Heart right ventricle (tissue), 16 donors: ENCODE measurements at places on chromosomes 16 and 17. TPM values are rescaled to one million over a fixed set of nuclear protein-coding genes. Genes with fewer than 3 reads are reported as not detected.

- no peak for DNase-seq
Observed at GRCh38 chr16:1042866-1043265, 29.7 kb upstream of the SSTR5 start.

LGALS9B gene
- polyA plus RNA-seq: not detected

DNA sequence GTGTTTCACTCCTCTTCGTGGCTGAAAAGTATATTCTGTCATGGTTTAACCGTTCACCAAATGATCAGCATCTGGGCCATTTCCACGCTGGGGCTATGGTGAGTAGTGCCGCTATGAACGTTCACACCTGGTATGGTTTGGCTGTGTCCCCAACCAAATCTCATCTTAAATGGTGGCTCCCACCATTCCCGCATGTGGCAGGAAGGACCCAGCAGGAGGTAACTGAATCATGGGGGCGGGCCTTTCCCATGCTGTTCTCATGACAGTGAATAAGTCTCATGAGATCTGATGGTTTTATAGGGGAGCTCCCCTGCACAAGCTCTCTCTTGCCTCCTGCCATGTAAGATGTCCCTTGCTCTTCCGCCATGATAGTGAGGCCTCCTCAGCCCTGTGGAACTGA, 45.7 kb upstream of the ZNF469 start:
- DNase-seq: no peak

DNA sequence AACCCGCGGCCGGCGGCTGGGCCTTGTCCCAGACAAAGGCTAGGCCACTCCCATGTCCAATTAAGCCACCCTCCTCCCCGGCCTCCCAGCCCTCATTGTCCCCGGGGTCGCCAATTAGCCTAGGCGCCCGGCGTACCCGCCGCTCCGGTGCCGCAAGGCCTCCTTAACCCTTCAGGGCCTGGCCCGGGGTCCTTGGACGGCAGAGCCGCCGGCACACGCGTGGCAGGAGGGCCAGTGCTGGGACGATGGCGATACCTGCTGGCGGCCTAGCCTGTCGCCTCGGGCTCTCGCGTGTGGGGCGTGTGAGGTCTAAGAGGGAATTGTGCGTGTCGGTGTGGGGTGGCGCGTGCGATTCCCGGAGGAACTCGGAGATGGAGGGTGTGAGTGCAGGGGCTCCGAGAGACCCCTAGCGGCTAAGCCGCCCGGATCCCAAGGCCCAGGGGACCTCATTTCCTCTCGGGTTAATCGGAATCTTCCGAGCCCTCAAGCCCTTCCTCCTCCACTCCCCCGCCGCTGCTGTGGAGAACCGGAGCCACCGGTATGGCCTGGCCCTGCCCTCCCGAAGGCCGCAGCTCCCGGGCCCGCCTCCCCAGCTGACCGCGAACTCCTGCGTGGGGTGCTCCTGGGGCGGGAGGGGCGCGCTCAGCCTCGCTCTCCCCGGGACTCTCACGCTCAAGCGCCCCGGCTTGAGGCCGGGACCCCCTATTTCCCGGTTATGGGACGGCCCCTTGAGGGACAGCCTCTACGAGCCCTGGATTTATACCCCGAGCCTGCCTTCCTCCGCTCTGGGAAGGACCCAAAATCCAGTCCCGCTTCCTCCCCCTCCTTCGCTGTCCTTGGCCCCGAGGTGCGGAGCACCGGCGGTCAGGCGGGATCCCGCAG, 11.9 kb downstream of the TBX2 start:
- peak; percentile 70 for DNase-seq

GRCh38 chr16:47779201-47780016, 318.3 kb downstream of the PHKB start:
- no peak for DNase-seq
